ENCODE measurements at places on chromosomes 16 and 17.
A peak's percentile ranks its signal among the peaks of the same experiment; 100 is the strongest.

GRCh38 chr17:65413390-65413789, 148.1 kb downstream of the AXIN2 start:
- DNase-seq = no peak

DNA sequence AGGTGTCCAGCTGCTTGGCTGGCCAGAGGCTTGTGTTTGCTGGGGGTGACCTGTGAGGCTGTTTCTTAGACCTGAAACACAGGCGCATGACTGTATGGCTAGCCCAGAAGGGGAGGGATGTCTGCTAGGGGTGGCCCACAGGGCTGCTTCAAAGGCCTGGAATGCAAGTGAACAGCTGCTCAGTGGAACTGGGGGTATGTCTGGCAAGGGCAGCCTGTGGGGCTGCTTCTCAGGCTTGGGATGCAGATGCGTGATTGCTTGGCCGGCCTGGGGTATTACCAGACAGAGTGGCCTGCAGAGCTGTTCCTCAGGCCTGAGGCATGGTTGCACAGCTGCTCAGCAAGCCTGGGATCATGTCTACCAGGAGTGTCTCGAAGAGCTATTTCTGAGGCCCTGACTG, 20.5 kb downstream of the TANC2 start:
- no peak for DNase-seq

DNA sequence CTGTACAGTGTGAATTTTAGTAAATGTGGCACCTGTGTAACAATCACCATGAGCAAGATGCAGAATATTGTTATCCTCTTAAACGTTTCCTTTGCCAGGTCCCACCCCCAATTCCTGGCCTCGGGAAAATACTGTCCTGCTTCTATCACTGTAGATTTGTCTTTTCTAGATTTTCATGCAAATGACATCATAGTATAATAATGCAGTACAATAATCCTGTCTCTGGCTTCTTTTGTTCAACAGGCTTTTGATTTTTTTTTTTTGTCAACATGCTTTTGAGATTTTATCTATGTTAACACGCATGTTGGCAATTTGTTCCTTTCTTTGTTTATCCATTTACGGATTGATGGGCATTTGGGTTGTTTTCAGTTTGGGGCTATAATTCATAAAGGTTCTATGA, 20.4 kb upstream of the HEATR3 start:
- no peak for DNase-seq

DNA sequence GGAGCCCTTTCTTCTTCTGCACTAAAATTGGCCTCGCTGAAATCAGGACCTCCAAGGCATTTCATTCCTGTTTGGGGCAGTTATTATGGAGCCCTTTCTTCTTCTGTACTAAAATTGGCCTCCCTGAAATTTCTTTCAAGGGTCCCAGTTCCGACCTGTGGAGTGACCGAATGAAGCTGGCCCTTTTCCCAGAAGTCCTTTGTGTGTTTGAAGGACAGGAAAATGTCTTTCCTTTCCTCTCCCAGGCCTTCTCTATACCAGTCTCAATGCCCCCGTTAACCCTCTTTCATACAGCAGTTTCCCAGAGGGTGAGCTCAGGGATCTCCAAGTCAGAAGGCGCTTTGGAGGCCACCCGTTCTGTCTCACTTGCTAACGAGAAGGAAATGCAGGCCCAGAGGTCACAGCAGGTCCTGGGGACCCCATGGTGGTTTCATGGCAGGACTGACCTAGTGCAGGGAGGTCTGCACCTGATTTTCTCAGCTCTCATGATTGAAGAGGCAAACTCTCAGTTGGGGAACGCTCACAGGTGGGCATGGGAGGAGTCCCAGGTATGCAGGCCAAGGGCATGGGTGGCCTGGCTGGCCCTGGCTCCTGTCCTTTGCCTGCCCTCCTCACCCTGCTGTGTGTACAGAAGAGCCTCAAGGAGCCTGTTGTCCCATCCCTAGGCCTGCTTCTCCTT, 37.1 kb upstream of the DOC2B start:
- DNase-seq = no peak

DNA sequence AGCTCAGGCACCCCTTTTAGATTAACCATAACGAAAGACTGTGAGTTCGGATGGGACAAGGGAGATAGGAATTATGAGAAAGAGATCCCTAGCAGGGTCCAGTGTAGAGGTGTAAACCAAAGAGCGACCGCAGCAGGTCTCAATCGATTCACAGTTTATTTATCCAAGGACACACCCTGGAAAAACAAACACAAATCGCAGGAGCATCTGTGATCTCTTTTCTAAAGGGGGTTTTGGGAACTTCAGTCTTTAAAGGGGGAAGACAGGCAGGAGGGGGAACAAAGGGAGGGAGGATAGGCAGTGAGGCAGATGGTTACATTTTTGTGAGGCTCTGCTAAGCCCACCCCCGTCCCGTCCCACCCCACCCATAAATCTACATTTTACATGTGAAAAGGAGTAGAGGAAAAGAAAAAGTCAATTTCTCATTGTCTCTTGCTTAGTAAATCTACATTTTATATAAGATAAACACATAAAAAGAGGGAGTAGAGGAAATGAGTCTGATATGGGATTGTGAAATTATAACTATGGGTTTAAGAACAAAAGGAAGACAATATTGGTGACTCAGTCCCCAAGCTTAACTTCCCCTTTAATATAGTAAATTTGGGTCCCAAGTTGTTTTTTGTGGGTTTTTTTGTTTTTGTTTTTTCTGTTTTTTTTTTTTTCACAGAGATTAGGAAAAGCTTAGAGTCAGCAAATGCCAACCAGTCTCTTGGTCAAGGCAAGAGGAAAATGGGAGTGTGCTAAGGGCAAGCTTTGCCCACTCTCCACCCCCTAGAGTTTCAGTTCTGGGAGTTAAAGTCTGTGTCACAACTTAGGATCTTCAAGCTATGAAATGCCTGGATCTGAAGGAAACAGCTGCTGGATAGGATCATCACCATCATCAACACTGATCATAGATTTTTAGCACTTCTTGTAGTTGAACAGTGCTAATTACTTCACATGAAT, 160.9 kb upstream of the CDH5 start:
- peak; percentile 81 for DNase-seq

DNA sequence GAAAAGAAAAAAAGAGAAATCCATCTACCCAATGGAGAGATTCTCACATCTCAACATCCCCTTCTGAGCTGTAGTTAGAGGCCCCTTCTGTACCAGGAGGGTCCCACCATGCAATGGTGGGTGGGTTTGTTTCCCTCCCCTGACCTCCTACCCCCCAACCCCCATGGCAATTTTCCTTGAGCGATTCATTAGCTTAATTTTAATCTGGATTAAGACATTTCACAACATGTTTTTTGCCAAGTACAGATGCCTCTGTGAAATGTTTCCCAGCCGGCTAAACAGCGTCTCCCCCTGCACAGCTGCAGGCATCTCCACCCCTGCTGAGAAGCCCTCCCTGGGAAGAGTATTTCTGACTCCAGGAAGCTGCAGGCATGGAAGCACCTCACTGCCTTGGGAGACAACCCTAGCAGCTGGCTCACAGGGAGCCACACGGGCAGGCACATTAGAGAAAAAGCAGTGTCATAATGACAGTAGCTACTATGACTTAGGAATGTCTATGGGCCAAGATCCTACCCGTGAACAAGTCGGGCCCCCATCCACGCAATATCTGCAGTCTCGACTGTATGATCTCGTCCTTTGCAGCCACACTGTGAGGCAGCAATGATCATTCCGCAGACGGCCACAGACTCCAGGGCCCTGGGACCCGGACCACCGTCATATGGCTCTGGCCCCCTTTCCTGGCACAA, 117.3 kb downstream of the ADCY9 start:
- DNase-seq = no peak

DNA sequence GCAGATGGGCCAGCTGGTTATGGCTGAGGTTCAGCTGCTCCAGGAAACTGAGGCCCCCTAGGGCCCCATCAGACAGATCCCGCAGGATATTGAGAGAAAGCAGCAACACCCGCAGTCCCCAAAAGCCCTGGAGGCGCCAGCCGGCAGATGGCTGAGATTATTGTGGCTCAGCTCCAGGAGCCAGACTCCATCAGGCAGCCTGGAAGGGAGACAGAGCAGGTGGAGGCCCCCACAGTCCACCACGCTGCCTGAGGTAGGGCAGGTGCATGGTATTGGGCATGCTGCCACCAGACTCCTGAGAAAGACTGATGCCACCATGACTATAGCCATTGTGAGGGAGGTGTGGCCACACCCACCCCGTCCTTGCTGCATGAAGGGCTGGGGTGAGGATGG, 9.5 kb upstream of the TMEM101 start:
- DNase-seq = no peak

Data from inflammatory macrophage (primary cell).